ENCODE measurements at places on chromosomes 2 and 18.
A peak's percentile ranks its signal among the peaks of the same experiment; 100 is the strongest.

GRCh38 chr18:21439431-21439846 lies 161.1 kb downstream of the ESCO1 start:
- DNase-seq, result no peak

DNA sequence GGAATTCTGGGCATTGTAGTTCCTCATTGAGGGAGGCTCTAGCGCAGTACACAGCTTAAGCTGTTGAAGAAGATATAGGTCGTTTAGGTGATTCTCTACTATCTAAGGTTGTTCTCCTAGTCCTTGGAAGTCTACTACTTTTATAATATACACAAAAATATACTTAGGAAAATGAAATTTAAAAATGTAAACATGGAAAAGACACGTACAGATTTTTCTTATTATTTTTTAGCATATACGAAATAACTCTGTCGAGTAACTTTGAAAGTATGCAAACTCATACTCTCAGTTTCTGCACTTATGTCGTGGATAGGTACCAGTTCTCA lies 272 bp upstream of the FASTKD1 start:
- no peak for DNase-seq

DNA sequence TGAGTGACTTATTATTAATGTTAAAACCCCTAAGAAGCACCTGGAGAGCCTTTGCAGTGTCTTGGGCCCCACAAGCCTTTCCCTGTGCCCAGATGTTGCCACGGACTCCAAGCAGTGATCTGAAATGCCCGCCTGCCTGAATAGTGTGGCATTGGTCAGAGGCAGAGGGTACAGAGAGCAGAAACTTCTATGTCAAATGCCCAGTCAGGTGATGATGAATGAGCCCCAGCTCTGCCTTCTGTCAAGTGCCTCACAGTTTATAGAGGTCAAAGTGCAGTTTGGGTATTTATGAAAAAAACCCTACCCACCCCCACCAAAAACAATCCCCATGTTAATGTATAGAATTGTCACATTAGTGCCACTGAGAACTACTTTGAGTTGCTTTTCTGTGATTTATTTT lies 170.0 kb upstream of the SIX3 start:
- DNase-seq, result no peak

DNA sequence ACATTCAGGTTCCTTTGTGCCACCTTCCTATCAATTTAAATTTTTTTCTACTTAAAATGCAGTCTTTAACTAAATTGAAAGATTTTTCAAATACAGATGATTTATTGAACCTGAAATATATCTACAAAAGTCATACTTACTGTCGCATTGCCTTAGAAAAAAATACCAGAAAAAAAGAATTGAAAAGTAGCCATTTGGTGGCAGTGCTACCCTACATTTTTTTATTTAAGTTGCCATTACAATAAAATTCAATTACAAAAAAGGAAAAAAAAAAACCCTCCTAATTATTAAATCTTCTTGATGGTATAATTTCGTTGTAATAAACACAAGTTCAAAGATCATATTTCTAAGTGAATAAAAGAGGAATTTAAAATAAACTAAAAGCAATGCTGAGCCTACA lies 43.4 kb downstream of the DSC3 start:
- DNase-seq, result no peak

DNA sequence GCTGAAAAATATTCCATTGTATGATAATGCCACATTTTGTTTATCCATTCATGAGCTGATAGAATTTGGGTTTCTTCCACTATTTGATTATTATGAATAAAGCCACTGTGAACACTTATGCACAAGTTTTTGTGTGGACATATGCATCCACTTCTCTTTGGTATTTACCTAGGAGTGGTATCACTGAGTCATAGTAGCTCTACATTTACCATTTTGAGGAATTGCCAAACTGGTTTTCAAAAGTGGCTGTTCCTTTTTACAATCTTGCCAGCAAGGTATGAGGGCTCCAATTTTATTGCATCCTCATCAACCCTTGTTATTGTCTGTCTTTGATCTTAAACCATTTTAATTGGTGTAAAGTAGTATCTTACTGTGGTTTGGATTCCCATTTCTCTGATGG lies 13.3 kb upstream of the EHBP1 start:
- no peak for DNase-seq

DNA sequence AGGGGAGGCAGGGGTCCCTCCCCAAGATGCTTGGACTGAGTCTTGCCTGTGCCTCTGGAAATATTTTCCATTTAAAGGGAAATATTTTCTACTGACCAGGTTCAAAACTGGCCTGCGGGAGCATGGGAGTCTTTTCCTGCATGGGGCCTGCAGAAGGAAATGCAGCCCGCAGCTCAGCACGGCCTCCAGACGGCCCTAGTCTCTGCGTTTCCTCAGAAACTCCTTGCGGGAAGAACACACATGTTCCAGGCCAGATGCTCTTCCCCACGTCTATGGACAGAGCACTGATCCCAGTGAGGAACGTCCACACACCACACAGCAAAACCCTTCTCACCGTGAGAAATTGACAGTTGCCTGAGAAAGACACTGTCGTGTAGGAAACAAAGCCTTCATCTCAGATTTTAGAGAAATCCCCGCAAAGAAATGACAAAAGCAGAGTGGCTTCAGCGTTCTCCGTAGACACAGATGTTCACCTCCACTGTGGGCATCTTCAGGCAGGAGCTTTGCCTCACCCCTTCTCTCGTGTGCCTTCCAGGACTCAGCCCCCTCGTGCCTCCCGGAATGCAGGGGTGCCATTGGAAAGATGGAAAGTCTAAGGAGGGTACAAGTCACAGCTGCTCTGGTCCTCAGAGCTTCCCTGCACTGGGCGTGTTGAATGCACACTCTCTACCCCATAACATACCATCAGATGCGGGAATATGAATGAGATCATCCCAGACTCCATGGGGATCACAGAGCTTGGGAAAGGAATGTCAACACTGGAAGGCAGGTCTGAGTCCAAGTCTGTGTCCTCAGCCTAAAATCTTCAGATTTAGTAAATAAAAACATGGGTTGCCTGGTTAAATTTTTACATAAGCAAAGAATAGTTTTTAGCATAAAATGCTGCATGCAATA lies 438.7 kb upstream of the SALL3 start:
- no peak for DNase-seq

GRCh38 chr18:78979056-78979729 lies 425 bp upstream of the SALL3 start:
- no peak for DNase-seq

GRCh38 chr2:106120432-106120831 lies 73.7 kb downstream of the UXS1 start:
- no peak for DNase-seq

GRCh38 chr18:61882296-61883004 lies 10.4 kb downstream of the RNF152 start:
- no peak for DNase-seq

- no peak for DNase-seq
Measured at GRCh38 chr18:32021756-32022564, 3.3 kb downstream of the RNF125 start.

DNA sequence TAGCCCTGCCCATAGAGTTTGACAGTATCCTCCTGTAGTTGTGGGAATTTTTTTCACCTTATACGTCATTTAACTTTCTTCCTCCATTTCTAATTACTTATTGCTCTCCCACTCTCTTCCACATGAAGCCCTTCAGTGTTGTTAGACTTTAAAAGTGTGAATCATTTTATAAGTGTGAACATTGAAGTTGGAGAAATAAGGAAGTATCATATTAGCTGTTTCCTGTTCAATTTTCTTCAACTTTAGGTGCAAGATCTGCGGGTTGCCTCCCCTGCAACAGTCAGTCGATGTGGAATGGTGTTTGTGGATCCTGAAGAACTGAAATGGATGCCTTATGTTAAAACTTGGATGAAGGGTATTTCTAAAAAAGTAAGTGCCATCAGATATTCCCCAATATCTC lies 138.1 kb downstream of the DNAH6 start:
- DNase-seq, result no peak

DNA sequence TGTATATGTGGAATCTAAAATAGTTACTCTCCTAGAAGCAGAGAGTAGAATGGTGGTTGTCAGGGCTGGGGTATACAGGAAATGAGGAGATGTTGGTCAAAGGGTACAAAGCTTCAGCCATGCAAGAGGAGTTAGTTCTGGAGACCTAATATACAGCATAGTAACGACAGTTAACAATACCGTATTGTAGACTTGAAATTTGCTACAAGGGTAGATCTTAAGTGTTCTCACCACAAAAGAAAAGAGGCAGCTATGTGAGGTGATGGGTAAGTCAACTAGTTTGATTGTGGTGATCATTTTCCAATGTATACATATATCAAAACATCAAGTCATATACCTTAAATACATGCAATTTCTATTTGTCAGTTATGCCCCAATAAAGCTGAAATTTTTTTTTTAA lies 98.2 kb upstream of the CYP1B1 start:
- DNase-seq, result no peak

GRCh38 chr2:74682501-74682900 lies 28.5 kb downstream of the SEMA4F start:
- DNase-seq, result no peak

GRCh38 chr18:9691235-9691634 lies 16.9 kb upstream of the RAB31 start:
- no peak for DNase-seq

GRCh38 chr2:231531883-231532755 lies 1.9 kb upstream of the NMUR1 start:
- no peak for DNase-seq

DNA sequence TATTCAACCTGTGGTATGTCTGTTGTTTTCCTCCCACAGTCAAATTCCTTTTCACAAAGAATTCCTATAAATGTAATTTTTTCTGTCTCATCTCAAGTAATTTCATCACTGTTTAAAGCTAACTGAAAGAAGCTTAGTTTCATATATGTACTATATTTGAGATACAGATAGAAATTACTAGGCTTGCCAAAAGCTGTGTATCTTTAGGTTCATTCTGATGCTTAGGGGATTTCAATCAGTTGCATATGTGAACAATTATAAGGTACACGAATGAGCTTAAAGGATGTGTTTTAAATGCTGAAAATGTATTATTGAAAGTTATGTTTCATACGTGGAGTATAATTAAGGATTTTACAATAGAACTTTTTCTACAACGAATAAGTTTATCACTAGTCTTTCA lies 59.2 kb upstream of the DSG1 start:
- DNase-seq, result no peak

GRCh38 chr2:59779571-59779970 lies 773.9 kb downstream of the BCL11A start:
- no peak for DNase-seq

GRCh38 chr2:20144861-20145260 lies 80.1 kb downstream of the SDC1 start:
- no peak for DNase-seq

- DNase-seq, result peak; percentile 10
Measured at GRCh38 chr2:30764021-30764800, 43.0 kb downstream of the CAPN13 start.

DNA sequence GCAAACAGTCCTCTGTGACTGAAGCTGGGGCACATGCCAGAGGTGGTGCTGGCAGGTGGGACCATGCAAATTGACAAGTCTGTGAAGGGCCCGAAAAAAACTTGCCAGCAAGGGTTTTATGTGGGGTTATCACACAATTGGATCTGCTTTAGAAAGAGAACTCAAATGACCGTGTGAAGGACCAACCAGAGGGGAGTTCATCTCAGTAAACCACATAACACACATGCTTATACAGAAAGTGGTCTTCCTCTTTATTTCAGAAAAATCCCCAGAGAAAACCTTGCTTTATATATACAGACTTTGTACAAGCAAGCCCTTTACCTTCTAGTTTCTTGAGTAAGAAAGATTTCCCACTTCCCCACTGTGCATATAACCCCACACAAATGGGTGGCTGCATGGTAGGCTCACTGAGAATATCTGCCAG lies 46.7 kb downstream of the KIDINS220 start:
- no peak for DNase-seq

DNA sequence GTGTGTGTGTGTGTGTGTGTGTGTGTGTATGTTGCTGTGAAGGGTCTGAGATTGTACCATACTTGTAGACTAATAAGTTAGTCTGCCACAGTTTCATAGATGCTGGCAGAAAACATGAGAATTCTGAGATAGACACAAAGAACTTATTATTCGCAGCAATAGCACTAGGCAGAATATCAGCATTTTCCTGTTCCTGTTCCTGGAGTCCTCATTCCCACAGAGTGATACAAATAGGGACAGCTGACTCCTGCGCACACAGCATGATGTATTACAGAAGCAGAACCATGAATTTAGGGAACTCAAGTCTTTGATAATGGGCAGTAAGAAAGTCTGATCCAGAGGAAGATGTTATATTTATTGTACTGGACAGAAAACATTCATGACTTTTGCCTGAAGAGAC lies 1466.3 kb downstream of the DPP10 start:
- no peak for DNase-seq

GRCh38 chr2:108243566-108243965 lies 3.8 kb downstream of the SULT1C3 start:
- no peak for DNase-seq

GRCh38 chr2:195368249-195369217 lies 288.5 kb upstream of the SLC39A10 start:
- no peak for DNase-seq

DNA sequence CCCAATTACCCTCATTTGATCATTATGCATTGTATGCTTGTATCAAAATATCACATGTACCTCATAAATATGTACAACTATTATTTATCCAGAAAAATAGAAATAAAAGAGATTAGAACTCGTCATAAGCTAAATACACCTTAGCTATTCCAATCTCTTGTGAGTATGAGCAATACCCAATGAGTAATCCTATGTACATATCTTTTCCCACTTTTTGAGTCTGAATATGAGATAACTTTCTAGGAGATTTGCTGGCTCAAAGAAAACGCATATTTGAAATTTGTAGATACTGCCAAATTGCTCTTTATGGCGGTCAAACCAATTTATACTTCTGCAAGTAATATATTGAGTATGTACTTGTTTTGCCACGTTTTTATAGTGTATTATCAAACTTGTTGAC lies 24.1 kb downstream of the PRKD3 start:
- no peak for DNase-seq

GRCh38 chr2:18647731-18648130 lies 58.4 kb upstream of the NT5C1B start:
- no peak for DNase-seq

- no peak for DNase-seq
Measured at GRCh38 chr2:70966681-70967080, 11.7 kb upstream of the ANKRD53 start.

- no peak for DNase-seq
Measured at GRCh38 chr18:47995654-47996053, 65.2 kb upstream of the SMAD2 start.

GRCh38 chr18:31497404-31497835 lies 557 bp upstream of the DSG2 start:
- no peak for DNase-seq

DNA sequence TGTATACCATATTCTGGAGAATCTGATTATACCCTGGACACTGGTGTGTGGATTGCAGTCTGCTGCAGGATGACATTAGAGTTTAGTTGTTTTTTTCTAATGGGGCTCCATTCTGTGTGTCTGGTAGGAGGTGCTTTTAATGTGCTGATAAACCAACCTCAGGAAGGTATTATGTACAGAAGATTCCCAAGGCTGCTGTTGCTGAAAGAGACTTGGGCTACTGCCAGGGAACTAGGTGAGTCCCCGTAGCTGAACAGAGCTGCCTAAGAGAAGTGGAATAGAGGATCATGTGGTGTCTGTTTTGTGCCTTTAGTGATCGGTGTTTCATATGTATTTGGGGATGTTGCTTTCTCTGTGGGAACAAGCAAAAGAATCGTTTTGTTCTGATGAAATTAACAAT lies 16.5 kb downstream of the SPATA3 start:
- DNase-seq, result no peak

- DNase-seq, result no peak
Measured at GRCh38 chr2:202157211-202157990, 81.0 kb downstream of the SUMO1 start.

All from activated CD8-positive, alpha-beta memory T cell treated with anti-CD3 and anti-CD28 coated beads, Interleukin-2, amount 50 U/mL, for 4 hours (primary cell).